ENCODE measurements at places on chromosomes 5 and 9.

GRCh38 chr9:93613791-93614190, 37.4 kb downstream of the PHF2 start:
- no peak for DNase-seq

GRCh38 chr5:87340716-87341115, 72.0 kb downstream of the CCNH start:
- no peak for DNase-seq

DNA sequence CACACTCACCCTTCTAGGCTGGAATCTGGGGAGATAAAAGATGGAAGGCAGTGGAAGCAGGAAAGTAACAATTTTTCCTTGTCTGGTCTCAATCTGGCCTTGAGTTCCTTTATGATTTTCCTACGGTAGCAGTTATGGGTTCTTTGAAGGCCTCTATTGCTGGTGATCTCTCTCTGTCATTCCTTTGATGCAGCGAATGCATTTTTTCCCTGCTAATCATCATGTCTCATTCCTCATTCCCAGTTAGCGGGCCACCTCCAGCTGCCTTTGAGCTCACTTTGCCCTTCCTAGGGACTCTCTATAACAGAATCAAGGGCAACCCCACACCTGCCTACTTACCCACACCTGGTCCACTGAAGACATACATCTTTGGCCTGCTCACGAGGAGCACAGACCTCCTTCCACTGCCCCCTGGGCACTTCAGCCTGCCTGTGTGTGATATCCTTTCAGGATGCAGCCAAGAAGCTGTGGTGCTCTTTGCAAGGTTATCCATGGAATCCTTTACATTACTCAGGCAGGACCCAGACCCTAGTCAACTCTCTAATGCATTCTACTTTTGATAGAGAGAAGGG, 191.7 kb downstream of the DRD1 start:
- DNase-seq = no peak

- no peak for DNase-seq
These were observed 5.6 kb upstream of the PURA start for GRCh38 chr5:140108093-140109017.

- DNase-seq = no peak
These were observed 548 bp downstream of the CDC14B start for GRCh38 chr9:96619124-96619465.

DNA sequence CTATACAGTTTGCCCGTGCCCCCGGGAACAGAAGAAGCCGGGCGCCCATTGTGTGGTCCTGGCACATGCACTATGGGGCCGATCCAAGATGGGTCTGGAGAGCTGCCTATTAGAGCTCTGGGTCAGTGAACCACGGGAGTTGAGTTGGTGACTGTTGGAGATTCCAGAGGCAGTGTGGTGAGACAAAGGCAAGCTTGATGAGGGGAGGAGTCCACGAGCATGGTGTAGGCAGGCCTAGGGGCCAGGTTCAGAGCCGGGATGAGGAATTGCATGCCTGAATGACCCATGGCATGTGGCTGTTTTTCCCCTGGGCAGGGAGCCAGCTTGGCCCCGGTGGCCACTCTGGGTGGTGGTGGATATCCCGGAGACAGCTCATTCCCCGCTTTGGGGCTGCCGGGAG, 84.4 kb upstream of the STC2 start:
- no peak for DNase-seq

- no peak for DNase-seq
These were observed 551.9 kb downstream of the PRELID2 start for GRCh38 chr5:145283141-145283810.
